ENCODE measurements at places on chromosomes 11 and 22.

DNA sequence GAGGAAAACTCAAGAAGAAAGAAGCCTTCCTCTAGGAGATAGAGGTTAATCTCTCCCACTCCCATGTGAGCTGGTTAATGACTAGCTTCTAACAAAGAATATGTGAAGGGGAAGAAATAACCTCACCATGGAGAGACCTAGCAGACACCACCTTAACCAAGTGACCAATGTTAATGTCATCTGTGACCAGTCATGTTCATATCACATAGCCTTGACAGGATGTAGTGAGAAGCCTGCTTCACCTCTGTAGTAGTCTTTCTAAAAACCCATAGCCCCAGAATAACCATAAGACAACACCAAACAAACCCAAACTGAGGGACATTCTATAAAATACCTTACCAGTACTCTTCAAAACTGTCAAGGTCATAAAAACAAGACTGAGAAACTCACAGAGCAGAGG, 21.5 kb upstream of the POU2AF1 start:
- no peak for DNase-seq

GRCh38 chr22:20531154-20531403, 23.7 kb downstream of the MED15 start:
- DNase-seq: no peak

GRCh38 chr11:34207487-34208180, 102.2 kb downstream of the NAT10 start:
- no peak for DNase-seq

DNA sequence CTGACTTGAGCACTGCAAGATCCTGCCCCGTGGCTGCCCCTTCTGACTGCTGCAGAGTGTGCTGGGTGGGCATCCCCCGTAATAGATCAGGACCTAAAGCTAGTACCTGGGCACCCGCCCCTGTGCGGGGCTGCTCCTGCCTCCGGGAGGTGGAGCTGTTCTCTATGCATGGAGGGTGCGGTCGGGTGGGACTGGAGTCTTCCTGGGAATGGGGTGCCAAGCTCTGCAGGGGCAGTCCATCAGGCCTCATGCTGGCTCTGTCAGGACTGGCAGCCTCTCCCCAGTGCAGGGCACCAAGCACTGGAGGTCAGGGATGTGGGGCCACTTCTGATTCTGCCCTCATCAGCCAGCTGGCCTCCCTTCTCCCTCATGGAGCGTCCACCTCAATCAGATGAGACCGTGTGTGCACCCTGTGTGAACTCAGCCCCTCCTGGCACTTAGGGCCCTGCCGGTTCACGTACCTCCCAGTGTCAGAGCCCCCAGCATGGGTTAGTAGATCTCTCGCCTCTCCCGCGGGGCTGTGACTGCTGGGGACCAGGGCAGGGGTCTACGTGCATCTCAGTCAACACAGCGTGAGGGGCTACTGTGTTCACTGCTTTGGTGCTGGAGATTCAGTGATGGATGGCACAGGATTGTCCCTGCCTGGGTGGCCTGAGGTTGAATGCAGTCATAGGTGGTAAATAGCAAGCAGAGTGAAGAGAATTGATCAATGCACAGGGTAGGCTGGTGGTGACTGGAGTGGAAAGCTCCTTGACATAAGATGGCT, 30.8 kb downstream of the MPPED1 start:
- peak; percentile 33 for DNase-seq

DNA sequence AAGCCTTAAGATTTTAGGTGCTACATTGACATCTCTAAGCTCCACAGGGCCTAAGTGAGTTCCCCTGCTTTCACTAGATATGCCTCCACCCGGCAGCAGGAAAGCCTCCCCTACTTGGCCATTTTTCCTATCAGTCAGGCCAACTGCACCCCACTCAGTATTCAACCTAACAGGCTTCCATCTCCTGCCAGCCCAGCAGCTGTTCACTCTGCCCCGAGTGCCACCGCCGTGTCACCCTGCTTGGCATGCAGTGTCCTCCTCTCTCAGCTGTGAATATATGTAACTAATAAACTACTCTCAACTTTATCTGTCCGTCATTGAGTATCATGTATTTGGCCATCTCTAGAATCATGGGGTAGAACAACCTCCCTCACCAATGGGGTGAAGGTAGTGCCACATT, 9.0 kb upstream of the OR6M1 start:
- no peak for DNase-seq

DNA sequence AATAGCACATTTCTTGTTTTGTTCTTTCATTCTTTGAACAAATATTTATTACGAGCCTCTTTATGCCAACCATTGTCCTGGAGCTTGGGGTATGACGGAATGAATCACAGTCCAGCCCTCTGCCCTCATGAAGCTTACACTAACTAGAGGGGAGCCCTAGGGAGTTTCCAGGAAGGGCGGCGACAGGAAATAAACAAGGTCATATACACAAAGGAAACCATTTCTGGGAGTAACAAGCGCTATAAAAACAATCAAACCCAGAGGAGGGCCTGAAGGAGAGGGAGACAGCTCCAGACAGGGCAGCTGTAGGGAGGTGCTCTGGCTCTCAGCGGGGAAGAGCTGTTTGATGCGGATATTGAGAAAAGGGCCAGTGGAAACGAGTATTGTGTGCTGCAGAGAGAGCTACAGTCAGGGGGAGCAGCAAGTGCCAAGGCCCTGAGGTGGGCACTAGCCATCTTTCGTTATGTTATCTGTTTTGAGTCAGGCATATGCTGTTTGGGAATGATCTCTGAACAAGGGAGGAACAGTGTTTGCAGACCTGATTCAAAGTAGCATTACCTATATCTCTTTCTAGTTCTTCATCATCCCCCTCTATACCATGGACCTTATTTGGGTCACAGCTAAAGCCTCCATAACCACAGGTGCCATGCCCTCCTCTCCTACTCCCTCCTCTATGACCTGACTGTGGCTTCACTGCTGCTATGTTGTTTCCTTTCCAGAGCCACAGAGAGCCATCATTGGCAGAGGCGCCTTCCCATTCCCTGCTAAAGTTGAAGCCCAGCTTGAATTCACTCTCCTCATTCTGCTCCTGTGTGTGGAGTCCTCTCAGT, 15.3 kb upstream of the ZBTB16 start:
- DNase-seq: no peak

GRCh38 chr11:57641011-57641807, 8.5 kb downstream of the YPEL4 start:
- peak; percentile 72 for DNase-seq

DNA sequence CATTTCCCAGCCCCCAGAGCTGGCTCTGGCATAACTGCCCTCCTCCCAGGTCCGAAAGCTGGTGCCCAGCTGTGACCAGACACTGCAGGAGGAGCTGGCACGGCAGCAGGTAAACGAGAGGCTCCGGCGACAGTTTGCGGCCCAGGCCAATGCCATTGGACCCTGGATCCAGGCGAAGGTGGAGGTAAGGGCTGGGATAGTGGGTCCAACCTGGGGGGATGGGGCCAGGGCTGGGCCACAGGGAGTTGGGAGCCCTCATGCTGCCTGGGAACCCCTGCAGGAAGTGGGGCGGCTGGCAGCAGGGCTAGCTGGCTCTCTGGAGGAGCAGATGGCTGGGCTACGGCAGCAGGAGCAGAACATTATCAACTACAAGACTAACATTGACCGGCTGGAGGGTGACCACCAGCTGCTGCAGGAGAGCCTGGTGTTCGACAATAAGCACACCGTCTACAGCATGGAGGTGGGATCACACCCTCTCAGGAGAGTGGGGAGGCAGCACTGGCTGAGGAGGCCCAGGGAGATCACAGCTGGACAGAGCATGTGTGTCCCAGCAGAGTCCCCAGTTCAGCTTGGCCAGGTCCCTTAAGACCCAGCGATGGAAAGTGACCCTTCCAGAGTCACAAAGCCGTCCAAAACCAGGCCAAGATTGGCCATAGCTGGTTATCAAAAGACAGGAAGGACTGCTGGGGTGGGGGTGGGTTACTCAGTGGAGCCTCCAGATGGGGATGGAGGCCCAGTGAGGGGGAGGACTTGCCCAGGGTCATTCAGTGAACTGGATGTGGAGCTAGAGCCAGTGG, 7.0 kb downstream of the CTSF start:
- no peak for DNase-seq

- DNase-seq: peak; percentile 60
These were observed 92.8 kb upstream of the APOA1 start for GRCh38 chr11:116930177-116930576.

- DNase-seq: peak; percentile 68
These were observed 3.5 kb upstream of the GGT1 start for GRCh38 chr22:24599514-24599913.

GRCh38 chr11:12269104-12269441, 108.3 kb upstream of the PARVA start:
- DNase-seq: no peak

- no peak for DNase-seq
These were observed 9.8 kb downstream of the MMP20 start for GRCh38 chr11:102615077-102615893.

DNA sequence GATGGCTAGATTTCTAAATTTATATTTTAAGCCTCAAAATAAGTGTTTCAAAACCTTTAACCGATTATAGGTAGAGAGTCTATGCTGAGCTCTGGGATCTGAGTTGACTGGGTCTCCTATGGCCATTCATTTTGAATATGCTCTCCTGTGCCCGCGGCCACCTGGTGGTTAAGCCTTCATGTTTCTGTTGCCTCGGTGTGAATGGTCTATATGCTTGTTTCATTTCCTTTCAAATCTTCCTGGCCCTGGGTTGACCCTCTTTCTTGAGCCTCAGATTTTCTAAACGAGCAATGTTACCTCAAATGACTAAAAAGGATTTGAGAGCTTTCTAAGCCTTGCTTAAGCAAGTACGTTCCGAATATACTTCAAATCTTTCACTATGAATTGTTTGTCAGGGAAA, 789.4 kb upstream of the KIRREL3 start:
- DNase-seq: peak; percentile 81

GRCh38 chr11:108495326-108495725, 2.9 kb downstream of the POGLUT3 start:
- DNase-seq: no peak

DNA sequence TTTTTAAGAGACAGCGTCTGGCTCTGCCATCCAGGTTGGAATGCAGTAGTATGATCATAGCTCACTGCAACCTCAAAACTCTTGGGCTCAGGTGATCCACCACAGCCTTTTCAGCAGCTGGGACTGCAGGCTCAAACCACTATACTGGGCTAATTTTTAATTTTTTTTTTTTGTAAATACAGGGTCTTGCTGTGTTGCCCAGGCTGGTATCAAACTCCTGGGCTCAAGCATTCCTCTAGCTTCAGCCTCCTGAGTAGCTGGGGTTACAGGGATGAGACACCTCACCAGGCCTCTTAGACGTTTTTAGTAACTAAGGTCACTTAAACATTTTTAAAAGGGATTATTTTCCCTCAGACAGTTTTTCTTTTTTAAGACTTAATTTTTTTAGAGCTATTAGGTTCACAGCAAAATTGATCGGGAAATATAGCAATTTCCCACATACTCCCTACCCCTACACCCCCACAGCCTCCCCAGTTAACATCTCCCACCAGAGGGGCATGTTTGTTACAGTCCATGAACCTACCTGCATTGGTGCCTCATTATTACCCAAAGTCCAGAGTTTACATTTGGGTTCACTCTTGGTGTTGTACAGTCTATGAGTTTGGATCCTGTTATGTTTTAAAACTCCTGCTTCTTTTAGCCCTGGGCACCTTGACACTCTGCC, 3.9 kb downstream of the BCR start:
- no peak for DNase-seq

- DNase-seq: no peak
These were observed 106.2 kb downstream of the PKNOX2 start for GRCh38 chr11:125270711-125271110.

GRCh38 chr11:120529911-120530310, 18.4 kb downstream of the GRIK4 start:
- no peak for DNase-seq

DNA sequence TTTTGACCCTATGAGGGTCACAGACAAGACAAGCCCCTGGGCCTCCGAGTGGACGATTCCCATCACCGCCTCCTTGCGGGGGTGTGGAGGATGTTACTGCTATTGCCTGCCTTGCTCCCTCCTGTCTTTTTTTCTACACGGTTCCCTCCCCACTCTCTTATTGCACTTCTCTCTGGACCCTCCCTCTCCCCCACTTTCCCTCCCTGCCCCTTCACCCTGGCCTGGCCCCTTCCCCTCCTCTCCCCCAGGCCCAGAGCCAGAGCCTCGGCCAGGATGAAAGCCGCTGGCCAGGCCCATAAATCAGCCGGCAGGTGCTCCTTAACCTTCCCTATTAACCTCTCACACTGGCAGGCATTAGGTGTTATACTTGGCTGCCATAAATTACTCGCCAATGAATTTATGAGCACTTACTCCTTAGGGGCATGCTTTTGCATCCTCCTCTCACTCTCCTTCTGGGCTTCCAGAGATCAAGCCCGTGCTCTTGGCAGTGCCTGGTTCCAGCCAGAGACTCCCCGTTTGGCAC, 18.3 kb upstream of the ALX4 start:
- no peak for DNase-seq

DNA sequence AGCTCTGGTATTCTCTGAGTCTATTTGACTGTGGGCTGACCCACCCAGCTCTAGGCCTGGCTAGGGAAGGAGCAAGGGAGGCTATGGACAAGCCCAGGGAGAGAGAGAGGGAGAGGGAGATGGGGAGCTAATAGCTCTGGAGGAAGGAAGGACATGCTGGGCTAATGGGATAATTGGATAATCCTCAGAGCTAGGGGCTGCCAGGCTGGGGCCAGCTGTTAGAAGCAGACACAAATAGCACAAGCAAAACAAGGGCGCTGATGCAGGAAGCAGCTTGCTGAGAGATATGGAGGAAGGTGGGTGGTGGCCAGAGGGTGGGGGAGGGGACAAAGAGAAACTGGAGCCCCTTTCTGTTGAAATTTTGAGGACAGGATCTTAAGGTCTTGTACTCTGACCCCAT, 23.2 kb downstream of the ADORA2A start:
- DNase-seq: peak; percentile 60

- DNase-seq: no peak
These were observed 9.8 kb upstream of the HBE1 start for GRCh38 chr11:5279471-5280090.

DNA sequence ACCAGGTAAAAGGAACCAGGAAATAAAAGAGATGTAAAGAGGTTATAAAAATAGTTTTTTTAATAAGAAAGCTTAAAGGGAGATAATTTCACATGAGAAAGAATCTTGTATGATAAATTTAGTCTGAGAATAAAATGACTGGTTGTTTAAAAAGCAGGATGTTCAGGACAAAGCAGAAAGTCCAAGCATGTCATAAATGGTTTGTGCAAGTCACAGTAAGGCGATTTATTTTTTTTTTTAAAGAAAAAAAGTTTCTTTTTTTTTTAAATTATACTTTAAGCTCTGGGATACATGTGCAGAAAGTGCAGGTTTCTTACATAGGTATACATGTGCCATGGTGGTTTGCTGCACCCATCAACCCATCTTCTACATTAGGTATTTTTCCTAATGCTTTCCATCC, 30.8 kb downstream of the GLYATL2 start:
- no peak for DNase-seq

GRCh38 chr11:8025816-8026215, 38.7 kb downstream of the EIF3F start:
- no peak for DNase-seq

GRCh38 chr11:130212431-130212961, 52.9 kb downstream of the ST14 start:
- peak; percentile 47 for DNase-seq

- peak; percentile 35 for DNase-seq
These were observed 31.3 kb downstream of the GNB1L start for GRCh38 chr22:19823191-19823901.

- DNase-seq: no peak
These were observed 44.2 kb downstream of the FBXO7 start for GRCh38 chr22:32518848-32519247.

Data from endodermal cell (in vitro differentiated cells).